ENCODE measurements at places on chromosomes 6 and 20.

- DNase-seq = no peak
Measured at GRCh38 chr20:56797023-56797422, 167.9 kb downstream of the TFAP2C start.

GRCh38 chr6:126625019-126625418, 285.1 kb downstream of the CENPW start:
- no peak for DNase-seq

- no peak for DNase-seq
Measured at GRCh38 chr20:51014797-51015722, 7.8 kb downstream of the KCNG1 start.

DNA sequence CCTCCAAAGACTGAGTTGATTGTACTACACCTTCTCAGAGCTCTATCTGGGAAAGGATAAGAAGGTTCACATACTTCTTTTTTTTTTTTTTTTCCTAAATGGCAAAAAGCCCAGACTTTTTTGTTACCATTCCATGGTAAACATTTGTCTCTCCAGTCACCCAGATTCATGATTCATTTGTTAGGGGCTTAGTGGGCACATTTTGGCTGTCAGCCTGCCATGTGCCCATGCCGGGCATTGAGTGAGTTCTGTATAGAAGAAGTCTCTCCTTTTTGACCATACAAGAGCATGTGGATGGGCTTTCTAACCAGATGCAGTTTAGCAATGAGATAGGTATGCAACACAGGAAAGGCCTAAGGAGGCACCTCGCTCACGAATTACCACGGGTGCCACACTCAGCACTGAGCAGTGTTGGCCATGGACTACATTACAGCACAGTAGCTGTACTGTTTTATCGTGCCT, 447.5 kb upstream of the HSF2 start:
- no peak for DNase-seq

DNA sequence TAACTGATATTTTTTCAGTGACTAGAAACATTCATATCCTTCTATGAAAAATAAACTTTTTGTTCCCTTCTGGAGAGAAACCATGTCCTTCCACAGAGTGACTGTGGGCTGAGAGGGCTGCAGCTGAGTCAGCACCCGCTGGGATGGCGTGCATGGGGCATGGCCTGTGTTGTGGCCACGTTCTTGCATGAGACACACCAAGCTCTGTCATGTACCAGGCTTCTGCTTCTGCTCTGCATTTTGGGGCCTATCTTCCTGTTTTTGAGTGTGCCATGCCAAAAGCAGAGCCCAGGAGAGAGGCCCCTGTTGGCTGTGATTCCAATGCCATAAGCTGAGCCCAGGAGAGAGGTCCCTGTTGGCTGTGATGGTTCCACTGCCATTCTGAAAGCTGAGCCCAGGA, 10.8 kb downstream of the APMAP start:
- peak; percentile 59 for DNase-seq

- DNase-seq = no peak
Measured at GRCh38 chr20:63135411-63135810, 80.5 kb downstream of the YTHDF1 start.

DNA sequence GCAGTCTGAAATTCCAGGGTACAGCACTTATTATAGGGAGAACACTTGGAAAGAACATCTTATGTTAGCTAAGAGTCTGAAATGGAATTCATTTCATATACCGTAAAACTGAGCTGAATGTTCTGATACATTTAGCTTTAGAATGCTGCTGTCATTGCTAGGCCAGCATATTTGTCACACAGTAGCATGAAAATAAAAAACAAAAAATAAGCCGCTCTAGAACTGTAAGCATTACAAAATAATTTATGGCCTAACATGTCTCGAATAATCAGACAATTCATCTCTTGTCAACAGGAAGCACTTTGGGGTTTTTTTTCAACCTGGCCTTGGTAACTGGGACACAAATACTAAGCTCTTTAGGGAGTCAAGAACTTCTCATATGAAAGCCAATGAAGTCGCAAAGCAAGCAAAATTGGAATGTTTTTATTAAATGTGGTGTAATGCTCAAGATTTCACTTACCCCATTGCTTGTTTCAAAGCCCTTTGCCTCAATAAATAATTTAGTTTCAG, 115.7 kb downstream of the PHACTR1 start:
- DNase-seq = no peak

DNA sequence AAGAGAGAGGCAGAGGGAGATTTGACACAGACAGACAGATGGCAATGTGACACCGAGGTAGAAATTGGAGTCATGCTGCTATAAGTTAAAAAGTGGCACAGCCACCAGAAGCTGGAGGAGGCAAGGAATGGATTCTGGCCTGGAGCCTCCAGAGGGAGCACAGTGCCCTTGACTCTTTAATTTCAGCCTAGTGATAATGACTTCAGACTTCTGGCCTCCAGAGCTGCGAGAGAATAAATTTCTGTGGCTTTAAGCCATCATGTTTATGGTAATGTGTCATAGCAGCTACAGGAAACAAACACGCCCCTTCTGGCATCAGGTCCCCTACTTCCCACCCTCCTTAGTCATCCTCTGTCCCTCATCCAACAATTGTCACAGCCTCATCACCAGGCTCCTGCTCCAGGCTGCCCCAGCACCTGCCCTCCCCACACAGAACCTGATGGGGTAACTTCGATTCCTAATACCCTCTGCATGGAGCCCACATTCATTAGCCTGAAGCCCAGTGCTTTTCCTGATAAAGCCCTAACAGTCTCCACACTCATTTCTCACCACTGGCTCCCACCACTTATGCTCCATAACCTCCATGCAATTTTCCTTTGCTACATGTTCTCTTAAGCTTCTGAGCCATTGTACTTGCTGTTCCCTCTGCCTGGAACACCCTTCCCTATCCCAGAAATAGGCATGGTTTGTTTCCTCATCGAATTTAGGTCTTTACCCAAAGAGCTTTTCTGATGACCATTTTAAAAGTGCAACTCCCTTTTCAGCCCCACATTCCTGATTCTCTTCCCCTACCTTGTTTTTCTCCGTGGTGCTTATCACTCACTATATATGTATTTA, 69.7 kb upstream of the TOX2 start:
- peak; percentile 52 for DNase-seq

- no peak for DNase-seq
Measured at GRCh38 chr6:111486921-111487320, 3.9 kb upstream of the REV3L start.

DNA sequence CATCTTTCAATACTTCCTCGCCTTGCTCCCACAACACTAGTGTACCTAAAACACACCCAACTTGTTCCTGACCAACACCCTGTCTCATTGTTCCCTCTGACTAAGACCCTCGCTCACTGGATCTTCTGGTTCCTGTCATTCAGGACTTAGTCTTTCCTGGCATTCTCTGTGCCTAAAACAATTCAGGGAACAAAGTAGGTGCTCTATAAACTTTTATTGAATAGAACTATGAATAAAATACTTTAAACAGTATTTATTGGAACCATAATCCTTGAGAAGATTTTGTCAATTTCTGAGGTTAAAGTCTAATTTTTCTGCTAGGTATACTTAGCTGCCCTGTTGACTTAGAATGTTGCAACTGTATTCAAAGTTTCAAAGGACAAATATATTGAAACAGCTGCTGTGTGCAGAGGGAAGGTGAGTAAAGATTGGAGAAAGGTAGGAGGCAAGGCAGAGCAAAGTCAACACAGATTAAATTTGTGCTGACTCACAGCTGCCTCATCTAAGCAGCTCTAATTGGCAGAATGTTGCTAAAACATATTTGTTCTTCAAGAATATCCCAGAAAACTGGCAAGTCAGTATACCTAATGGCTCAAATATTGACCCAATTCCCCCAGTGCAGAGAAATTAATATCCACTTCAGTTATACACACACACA, 37.6 kb downstream of the GSTA2 start:
- DNase-seq = no peak

DNA sequence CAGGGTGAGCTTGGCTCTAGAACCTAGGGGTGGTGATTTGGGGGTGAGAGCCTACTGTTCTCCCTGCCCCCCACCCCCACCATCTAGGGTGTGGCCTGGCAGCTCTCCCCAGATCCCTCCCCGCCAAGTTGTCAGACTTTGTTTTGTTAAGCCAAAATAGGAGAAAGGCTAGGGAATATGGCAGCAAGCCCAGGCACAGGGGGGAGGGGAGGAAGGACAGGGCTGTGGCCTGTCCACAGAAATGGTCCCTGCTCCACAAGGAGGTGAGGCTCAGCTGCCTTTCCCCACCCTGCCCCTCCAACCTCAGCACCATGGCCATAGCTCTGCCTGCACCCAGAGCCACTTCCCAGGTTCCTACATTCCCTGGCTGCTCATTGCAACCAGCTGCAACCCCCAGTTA, 17.2 kb downstream of the SCUBE3 start:
- no peak for DNase-seq

DNA sequence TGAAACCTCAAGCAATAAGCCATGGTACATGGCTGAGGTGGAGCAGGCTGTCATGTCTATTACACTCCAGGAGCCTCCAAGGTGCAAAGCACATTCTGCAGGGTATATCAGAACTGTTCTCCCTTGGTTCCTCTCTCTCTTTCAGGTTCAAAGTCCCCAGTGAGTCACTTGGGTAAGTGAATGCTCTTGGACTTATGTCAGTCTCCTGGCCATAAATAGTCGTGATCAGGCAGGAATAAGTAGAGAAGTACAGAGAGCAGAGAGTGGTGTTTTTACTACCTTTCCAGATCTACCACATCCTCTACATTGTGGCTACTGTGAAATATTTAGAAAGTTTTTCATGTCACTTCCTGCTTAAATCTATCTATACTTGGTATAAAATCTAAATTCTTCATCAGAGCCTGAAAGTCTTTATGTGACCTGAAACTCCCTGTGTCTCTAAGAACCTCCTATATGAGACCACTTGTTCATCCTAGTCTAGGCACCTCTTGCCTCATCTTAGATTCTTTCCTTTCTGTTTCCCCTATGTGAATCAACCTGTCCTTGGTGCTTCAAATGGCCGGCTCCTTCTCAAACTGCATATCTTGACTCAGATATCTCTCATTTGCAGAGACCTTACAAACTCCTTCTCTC, 1077.6 kb upstream of the MAP3K7 start:
- no peak for DNase-seq

- DNase-seq = no peak
Measured at GRCh38 chr20:45090481-45090880, 10.4 kb downstream of the KCNS1 start.

- DNase-seq = no peak
Measured at GRCh38 chr6:136209496-136209895, 40.6 kb downstream of the MTFR2 start.

GRCh38 chr6:87661503-87661902, 40.5 kb downstream of the AKIRIN2 start:
- DNase-seq = no peak

DNA sequence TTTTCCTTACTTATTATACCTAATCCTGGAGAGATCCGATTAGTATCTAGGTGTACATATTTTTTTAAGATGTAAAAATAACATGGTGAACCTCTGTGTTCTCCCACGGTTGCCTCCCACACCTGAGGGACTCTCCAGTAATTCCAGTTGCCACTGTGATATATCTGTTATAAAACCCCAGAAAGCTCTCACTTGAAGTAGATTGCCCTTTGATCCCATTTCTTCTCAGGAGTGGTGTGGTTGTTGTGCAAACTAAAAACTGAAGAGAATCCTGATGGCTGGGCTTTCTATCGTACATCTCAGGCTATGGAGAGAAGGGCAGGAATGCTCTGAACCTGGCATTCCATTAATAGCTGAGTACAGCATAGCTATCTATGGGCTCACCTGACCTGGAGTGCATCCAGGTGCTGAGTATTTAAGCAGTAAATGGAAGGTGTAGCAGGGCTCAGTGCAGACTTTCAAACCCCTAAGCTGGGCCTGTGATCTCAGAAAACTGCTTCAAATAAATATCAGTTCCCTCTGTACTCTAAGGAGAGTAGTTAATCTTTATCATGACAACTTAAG, 41.0 kb downstream of the VGLL2 start:
- no peak for DNase-seq

- no peak for DNase-seq
Measured at GRCh38 chr20:18571578-18571977, 4.3 kb downstream of the SMIM26 start.

GRCh38 chr20:7879883-7880282, 60.4 kb downstream of the HAO1 start:
- DNase-seq = no peak

DNA sequence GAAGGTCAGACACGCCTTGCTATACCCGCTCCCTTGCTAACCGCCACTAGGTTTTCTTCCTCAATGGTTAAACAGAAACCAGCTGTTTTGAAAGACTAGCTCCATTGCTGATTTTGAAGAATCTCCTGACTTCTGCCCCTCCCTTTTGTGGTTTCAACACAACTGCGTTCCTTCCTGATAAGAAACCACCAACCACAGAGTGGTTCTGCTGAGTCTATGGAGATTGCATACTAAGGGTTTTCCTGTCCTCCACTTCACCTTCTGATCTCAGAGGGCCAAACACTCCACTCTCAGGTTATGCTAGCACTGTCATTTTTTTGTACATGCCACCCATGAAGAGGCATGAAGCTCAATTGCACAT, 207.9 kb downstream of the MYLK4 start:
- peak; percentile 61 for DNase-seq

GRCh38 chr20:48901326-48901725, 20.2 kb upstream of the ARFGEF2 start:
- DNase-seq = no peak

DNA sequence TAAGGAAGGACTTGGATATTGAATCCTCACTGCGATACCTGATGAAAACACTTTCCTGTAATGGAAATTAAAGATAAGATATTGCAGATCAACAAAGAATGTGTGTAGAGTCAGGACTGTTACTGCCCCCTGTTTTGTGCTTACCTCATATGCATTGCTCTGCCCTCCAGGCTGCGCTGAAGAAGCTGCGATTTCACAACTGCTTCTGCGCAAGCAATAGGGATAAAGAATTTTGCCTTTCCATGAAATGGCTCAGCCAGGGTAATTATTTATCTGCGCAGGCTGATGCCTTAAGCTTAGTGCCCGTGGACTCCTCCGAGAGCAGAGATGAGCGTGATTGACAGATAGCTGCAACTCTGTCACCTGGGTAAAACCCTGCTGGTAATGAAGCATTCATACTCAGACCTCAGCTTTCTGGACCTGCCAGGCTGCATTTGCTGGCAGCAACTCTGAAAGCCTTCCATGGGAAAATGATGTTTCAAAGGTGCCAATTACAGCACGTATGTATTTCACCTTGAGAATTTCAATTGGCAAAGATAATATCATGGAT, 370.6 kb downstream of the SAMD5 start:
- DNase-seq = no peak

GRCh38 chr6:170057961-170058877, 232.7 kb downstream of the DLL1 start:
- DNase-seq = no peak

- DNase-seq = no peak
Measured at GRCh38 chr6:32187009-32187709, 2.8 kb downstream of the PBX2 start.

- no peak for DNase-seq
Measured at GRCh38 chr6:25691894-25692293, 39.9 kb downstream of the SCGN start.

DNA sequence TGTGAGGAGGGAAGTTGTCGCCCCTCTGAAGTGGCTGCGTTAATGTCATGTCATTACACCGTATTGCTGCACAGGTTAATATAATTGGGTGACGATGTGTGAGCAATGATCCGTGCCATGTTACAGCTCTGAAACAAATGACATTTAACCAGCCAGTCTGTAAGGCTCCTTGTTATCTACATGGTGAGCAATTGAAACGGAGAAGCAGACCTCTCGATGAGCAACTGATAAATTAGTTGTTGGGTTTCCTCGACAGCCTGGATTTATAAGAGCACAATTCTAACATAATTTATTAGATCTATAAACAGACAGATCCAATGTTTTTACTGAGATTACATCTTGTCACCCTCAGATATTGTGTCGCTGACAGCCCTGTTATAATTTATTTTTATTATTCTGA, 49.9 kb upstream of the MAFB start:
- no peak for DNase-seq

- no peak for DNase-seq
Measured at GRCh38 chr20:3082306-3082951, 2.1 kb downstream of the AVP start.
